ENCODE measurements at places on chromosomes 6 and 20.

GRCh38 chr6:11828262-11828870 is 49.8 kb upstream of the ADTRP start:
- DNase-seq: no peak

DNA sequence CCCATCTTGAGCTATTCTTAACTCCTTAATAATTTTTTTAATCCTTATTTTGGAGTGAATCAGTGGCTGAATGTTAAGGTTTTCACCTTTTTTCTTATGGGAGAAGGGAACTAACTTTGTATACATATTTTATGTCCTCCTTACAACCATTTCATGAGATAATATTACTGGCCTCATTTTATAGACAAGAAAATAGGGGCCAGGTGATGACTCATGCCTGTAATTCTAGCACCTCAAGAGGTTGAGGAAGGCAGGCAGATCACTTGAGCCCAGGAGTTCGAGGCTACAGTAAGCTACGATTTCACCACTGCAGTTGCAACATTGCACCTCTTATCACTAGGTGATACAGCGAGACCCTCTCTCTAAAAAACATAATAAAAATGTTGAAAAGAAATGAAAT is 128.7 kb downstream of the TMEM242 start:
- no peak for DNase-seq

DNA sequence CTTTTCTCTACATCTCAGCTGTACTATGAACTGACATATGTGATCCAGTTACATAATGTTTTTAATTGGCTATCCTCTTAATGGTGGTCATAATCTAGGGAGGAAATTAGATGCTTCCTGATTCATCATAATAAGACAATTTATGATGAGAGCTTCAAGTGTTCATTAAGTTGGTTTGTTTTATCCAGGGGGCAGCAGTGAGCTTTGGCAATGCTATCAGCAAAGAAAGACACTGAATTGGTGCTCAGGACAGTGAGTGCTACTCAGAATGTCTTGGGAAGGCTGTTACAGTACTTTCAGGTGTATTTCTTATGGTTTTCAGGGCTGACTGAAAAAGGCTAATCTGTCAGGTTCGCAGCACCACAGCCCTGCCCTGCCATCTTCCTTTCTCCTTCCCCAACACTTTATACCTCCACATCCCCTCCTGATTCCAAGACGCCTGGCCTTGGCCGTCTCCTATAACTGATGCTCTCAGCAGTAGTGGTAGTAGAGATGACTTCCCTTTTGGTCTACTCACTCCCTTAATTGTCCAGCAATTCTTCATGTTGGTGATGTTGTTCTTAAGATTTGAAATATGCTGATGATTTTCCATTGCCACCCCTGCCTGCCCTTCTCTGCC is 67.0 kb upstream of the TNFAIP3 start:
- peak; percentile 64 for DNase-seq

DNA sequence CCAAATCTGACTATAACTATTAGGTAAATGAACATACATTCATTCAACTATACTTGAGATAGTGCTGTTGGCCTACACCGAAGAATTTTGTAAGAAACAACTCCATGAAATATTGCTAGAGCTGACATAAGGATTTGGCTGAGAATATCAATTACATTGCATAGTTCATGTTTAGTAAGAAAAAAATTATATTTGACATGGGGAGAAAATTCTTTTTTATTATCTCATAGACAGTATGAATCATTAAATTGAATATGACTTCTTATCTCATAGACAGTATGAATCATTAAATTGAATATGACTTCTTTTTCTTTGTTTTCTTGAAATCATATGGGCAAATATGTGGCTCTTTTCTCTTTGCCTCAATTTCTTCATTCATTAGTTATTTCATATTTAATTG is 212.3 kb upstream of the HSF2 start:
- no peak for DNase-seq

GRCh38 chr6:84882768-84883766 is 118.7 kb upstream of the TBX18 start:
- DNase-seq: no peak

- DNase-seq: no peak
These were observed 175.1 kb downstream of the ARHGAP18 start for GRCh38 chr6:129534926-129535325.

DNA sequence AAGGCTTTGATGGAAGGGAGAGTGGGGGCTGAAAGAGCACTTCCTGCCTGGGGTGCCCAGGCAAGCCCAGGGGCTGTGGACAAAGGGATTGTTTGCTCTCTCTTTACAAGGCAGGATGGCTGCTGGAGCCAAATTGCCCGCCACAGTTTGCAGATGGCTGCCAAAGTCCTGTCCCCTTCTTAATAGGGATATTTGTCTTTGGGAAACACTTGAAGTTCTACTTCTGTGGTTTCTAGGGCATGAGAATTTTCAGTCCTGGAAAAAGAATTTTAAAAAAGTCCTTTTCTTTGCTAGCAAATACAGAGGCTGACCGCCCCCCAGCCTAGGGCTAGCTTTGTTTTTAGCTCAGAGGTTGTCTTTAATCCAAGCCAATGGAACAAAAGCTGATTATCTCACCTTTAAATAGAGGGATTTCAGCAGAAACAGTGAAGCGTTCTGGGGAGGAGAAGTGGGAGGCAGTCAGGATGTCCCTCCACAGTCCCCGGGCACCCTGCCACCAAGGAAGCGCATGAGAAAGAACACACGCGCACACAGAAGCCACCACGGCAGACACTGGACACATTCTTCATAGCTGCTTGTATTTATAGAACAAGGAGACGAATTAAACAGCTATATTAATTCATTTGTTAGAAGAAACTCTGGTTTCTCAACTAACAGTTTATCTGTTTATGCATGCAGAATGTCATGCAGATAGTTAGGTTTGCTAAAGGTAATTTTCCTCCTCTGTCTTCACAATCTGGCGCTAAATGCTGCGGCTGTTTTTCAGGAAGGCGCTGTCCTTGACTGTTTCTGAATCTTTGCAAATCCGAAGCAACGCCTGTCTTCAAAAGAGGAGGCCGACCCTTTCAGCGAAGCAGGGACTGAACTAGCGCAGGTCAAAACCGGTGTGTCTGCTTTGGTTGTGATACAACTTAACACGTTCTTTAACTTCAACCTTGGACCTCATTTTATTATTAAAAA is 736.9 kb downstream of the QKI start:
- DNase-seq: no peak

All from activated naive CD8-positive, alpha-beta T cell treated with anti-CD3 and anti-CD28 coated beads, Interleukin-2, amount 50 U/mL, for 24 hours (primary cell).